ENCODE measurements at places on chromosomes 3 and 15.

DNA sequence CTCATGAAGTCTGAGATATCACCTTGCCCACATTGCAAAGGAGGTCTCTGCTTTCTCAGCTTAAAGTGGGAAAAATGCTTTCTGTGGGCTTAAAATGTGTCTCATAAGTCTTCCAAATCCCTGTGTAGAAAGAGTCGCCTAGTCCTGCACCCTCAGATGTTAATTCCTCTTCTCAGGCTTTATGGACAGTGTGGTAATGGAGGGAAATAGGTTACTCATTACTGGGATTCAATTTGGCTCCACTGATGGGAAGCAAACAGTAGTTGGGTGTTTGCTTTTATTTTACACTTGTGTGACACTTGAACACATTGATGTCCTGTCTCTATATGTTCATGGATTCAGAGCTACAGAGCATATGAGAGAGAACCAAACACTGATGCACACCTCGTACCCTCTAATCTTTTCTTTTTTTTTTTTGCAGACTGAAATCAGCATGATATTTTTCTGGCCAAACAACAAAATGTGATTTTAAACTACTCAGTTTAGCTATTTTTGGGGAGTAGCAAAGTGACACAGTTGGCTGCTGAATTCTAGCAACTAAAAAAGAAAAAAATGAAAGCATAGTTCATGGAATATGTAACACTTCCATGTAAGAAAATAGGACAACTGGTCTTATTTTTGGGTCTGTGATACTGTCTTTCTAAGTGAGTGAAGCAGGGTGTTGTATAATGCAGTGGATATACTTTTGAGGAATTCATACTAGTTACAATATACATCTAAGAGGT is 8.6 kb downstream of the PTPRG start:
- no peak for DNase-seq

GRCh38 chr3:98733053-98733811 is 29.9 kb upstream of the ST3GAL6 start:
- DNase-seq, result peak; percentile 50

- no peak for DNase-seq
Observed at GRCh38 chr15:90960298-90961091, 5.8 kb downstream of the RCCD1 start.

DNA sequence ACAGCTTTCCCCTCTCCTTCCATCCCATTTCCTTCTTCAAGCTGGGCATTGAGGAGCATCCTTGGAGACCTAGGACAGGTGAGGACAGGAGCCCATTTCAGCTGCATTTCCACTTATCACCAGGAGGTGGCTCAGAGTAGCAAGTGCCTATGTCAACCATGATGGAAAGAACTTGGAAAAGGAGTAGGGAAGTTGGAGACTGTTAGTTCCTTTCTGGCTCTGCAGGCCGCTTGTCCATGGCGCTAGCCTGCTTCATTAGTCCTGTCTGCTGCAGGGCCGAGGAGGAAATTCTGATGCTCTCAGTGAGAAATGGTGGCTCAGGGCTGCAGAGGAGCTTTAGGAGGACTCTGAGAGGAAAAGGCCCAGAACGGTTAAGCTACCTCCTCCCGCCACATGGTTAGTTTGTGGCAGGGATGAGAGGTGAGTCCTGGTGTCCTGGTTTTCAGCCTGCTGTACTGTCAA is 7.0 kb upstream of the CD276 start:
- DNase-seq, result peak; percentile 26

DNA sequence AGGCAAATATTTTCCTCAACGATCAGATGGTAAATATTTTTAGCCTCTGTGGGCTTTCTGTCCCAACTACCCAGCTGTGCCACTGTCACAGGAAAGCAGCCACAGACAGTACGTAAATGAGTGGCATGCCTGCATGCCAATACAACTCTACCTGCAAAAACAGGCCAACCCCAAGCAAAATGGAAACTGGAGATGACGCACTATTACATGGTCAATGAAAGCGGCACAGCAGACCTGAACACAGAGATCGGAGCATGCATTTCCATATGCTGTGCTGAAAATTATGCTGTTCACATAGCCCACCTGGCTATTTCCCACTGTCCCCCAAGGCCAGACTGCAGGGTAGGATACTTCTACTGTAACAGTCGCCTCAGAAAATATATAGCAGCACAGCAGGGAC is 57.8 kb downstream of the HERC2 start:
- no peak for DNase-seq

DNA sequence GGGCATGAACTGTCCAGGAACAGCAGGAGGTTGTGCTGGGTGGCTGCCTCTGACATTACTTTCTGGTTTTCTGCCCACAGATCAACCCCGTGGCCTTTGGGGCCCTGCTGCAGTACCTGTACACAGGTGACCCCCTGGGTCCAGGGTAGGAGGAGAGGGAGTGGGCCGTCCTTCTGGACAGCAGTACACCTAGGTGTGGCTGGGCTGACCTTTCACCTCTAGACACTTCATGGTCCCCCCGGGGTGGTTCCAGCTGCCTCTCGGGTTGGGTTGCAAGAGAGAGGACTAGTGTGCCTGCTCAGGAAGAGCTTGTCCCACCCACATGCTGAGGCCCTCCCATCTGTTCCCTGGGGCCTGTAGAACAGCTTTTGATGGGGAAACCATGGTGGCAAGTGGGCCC is 3.7 kb downstream of the ABTB1 start:
- no peak for DNase-seq

- no peak for DNase-seq
Observed at GRCh38 chr15:98689431-98689861, 41.1 kb downstream of the IGF1R start.

DNA sequence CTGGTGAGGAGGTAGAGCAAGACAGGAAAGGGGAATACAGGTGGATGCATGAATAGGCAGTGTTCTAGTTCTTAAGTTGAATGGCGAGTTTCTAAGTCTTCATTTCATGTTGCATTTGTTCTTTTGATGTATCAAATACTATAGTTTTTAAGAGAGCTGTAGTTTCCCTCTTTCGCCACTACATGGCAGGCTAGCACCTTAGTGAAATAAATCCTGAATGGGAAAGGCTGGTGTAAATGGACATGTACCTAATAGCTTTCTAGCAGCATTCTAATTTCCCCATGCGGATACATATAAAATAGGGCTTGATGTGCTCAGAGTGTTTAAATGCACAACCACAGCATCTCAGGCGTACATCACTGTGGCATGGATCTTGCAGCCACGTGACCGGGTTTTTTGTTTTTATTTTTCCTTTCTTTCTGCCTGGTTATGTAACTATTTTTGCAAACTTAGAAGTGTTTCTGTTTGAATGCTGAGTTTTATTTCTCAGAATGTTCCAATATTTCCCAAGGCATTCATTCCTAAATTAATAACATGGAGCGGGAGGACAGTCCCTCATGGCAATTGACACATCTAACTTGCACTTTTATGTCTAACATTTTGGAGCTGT is 23.5 kb upstream of the CLN6 start:
- DNase-seq, result peak; percentile 75

- DNase-seq, result peak; percentile 84
Observed at GRCh38 chr3:186931532-186932280, 1.4 kb downstream of the ST6GAL1 start.

DNA sequence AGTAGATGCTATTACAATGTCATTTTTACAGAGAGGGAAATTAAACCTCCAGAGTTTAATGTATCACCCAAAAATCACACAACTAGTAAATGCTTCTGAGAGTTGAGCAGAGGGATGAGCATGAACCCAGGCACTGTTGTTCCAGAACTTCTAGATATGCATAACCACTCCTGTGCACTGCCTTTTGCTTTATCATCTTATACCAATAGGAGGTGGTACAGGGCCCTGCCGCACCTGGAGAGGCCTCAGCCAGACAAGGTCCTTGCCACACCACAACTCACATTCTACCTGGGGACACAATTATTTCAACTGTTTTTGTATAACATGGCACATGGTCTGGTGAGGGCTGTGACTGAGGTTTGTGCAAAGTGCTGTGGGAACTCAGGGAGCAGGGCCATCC is 78.5 kb upstream of the NTRK3 start:
- DNase-seq, result no peak

DNA sequence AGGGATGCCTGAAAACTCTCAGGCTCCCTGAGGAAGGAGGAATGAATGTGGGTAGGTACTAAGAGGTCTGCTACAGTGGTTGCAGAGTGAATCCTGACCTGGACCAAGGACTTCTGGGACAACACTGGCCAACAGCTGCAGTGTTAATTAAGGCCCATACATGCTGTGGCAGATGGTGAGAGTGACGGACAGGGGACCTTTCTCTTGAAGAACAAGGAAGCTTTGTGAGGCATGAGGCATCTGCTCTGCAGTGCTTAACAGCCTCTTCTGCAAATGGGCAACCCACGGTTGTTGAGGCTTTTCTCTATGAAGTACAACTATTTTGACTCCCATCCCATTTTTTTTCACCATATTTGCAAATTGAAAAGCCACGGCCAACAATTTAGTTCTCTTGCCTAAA is 26.6 kb upstream of the ACAN start:
- no peak for DNase-seq

GRCh38 chr15:76065245-76065644 is 5.5 kb downstream of the TMEM266 start:
- no peak for DNase-seq

GRCh38 chr3:184755315-184755731 is 43.5 kb upstream of the MAGEF1 start:
- no peak for DNase-seq

DNA sequence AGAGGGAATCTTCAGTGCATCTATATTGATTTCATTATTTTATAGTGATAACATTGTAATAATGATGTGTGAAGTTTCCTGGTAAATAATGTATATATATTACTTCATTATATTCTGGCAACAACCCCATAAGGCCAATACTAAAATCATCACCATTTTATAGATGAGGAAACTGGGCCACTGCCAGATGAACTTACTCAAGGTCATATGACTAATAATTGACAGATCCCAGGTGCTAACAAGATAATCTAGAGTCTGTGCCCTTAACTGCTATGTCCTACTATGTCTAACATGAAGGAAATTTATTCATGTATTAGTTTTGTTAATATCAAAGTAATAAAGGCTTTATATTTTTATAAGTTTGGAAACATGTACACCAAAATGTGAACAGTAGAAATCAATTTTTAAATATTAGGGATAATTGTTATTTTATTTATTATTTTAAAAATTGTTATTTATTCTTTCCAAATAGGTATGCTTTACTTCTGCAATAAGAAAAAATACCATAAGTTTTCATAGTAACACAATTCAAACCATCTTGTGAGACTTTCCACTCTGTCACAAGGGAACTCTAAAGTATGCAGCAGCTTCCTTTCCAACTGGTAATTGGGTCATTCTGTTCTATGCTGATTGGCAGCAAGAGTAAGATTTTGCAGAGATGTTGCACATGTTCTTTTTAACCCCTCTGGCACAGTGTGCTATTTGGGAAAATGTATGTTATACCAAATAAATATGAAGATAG is 90.8 kb upstream of the CMC1 start:
- no peak for DNase-seq

- no peak for DNase-seq
Observed at GRCh38 chr15:23912191-23912590, 225.1 kb upstream of the NDN start.

GRCh38 chr3:42036483-42036823 is 54.7 kb upstream of the TRAK1 start:
- DNase-seq, result peak; percentile 40

DNA sequence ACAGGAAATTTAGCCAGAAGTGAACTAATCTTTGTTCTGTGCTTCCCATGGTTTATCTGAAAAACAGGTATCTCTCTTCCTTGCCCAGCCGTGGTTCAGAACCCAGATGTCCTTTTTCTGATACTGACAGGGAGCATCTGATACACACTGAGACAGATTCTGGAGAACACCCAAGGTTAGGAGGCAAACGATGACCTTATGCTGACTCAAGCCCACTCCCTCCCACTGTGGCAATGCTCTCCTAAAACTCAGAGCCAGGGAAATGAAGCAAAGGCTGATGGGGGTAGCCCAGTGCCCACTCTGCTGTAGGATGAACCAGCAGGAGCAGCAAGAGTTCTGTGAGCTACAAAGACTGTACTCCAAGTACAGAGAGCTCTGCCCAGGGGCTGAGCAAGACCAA is 225.1 kb downstream of the NTRK3 start:
- no peak for DNase-seq

DNA sequence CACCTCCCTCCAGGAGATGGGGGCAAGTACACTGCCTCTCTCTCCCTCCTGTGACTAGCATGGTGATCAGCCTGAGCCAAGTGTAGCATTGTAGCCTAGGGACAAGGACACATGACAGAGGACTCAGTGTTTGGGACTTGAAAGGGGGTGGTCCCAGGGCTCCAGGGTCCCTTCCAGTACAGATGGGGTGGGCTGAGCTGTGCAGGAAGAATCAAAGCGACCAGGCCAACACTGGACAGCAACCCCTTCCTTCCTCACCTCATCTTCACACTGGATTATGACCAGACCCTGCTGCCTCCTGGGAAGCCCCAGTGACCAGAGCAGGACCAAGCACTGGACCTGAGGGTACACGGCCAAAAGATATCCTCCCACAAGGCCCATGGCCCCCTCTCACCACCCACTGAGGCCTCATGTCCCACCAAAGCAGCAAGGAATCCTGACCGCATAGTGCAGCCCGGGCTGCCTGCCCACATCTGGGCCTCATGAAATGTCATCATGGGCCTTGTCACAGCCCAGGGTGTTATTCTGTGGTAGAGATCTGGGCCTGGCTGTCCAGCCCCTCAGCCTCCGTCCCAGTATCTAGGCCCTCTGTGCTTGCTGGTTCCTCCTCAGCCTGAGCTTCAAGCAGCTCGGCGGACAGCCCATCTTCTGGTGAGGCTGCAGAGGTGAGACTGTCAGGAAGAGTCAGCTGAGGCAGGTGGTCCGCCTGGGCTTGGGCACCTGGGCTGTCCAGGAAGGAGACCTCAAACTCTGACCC is 9.5 kb downstream of the GORASP1 start:
- no peak for DNase-seq

GRCh38 chr15:83943849-83944404 is 290.0 kb downstream of the ADAMTSL3 start:
- no peak for DNase-seq

DNA sequence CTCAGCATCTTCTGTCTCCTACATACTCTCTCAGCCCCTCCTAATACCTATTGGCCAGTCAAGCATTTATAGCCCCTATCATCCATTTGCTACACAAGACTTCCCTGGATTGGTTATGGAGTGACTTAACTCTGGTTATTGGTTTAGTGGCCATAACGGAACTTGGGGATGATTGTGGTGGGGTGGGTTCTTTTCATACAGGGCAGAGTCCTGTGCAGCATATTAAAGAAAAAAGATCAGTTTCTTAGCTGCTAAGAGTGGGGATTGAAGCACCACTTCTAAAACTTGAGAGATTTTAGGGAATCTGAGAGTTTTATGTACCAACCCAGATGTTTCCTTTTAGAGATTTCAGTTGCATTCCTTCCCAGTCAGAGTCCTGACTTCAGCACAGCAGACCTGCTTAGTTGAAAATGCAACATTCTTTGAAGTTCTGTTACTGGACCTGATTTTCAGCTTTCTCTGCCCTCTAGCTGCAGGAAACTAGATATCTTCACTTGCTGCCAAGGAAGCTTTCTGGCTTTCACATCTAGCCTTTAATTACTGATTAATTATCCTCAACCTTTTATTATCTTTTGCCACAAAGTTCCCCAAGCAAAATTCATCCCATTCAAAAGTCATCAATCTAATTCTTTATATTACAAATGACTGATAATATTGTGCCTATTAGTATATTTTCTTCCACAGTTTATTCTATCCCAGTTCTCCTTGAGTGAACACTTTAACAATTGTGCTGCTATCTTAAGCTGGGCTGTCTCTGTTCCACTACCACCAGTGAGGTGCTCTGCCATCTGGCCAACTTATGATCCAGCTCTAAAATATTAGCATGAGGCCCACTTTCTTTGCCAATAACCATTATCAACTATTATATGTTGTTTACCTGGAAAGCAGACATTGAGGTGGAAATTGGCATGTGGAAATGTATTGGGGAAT is 906.0 kb upstream of the ALCAM start:
- no peak for DNase-seq
